ENCODE measurements at places on chromosomes 6 and 20.

DNA sequence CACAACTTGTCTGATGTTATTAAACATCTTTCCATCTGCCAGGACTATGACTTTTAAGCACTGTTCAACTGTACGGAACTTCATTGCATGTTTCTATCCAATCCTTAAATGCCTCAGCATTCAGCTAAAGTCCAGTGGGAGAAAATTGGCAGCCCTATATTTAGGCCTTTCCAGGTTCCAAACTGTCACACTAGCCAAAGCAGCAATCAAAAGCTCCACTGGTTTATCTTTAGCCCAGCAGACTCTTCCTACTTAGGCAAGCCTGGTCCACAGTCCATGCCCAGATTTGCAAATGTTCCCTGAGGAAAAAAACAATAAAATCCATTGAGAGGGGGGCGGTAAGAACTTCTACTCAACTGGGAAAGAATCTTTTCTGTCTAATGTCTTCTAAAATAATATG, 349.1 kb upstream of the GJE1 start:
- DNase-seq, result no peak

DNA sequence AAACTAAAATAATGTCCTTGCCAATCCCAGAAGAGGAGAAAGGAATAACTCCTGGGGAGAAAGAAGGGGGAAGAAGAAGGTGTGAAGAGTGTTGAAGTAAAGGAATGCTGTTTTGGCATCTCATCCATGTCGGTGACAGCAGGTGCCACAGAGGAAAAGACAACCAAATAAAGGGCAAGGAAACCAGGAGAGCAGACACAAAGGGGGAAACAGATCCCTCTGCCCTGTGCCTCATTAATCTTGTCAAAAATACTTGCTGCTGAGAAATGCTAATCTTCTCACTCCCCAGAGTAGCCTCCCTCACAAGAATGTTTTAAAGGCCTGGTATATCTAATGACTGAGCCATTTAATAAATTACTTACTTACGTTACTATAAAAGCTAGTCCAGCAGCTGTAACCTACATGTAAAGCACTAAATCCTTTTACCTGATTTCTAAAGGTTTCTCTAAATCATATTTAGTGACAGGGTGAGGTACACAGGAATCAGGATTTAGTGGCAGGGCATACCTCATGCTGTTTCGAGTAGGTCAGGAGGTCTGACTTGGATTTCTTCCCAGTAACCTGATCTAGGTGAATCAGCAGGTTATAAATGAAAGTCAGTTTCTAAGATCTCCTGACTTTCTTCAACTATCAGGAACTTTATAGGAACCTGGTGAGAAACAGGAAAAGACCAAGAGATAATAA, 377.1 kb downstream of the CENPW start:
- DNase-seq, result no peak

GRCh38 chr6:136079701-136080565, 170.2 kb downstream of the MTFR2 start:
- DNase-seq, result no peak

- DNase-seq, result no peak
These were observed 8.0 kb downstream of the REPS1 start for GRCh38 chr6:138979813-138980668.
